Left ventricle myocardium superior (tissue), 1 donor: ENCODE measurements at places on chromosomes 13 and 19.

- no peak for DNase-seq
These were observed 8.8 kb downstream of the ZIC2 start for GRCh38 chr13:99990126-99990977.

- no peak for DNase-seq
These were observed 79.9 kb downstream of the MRPL57 start for GRCh38 chr13:21256351-21256761.

DNA sequence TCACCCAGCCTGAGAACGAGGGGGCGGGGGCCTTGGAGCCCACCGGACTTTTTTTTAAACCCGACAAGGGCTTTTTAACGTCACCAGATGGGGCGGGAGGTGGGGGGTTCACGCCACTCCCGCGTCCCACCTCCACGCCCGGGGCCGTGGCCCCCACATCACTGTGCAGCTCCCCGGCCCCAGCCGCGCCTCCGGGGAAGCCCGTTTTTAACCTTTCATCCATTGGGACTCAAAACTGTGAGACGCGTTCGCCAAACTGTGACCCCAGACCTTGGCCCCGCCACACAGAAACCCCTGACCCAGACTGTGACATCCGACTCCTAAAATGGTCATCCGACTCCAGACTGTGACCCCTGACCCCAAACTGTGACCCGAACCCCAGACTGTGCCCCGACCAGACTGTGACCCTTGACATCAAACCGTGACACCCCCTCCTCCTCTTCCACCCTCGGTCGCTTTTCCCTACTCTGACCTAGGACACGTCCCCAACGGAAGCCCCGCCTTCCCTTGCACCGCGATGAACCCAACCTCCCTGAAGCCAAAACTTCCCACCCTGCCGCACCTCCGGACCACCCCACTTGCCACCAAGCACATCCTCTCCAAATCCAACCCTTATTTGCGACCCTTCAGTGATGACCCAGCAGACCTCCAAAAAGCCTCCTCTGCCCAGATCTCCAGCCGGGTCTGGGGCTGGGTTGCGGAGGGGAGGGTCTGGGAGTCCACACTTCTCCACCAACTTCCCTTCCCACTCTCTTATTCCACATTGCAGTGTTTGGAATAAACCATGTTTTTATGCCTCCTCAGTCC lies 1.5 kb upstream of the GRWD1 start:
- no peak for DNase-seq

- no peak for DNase-seq
These were observed 12.0 kb downstream of the B3GNT3 start for GRCh38 chr19:17806945-17807344.

DNA sequence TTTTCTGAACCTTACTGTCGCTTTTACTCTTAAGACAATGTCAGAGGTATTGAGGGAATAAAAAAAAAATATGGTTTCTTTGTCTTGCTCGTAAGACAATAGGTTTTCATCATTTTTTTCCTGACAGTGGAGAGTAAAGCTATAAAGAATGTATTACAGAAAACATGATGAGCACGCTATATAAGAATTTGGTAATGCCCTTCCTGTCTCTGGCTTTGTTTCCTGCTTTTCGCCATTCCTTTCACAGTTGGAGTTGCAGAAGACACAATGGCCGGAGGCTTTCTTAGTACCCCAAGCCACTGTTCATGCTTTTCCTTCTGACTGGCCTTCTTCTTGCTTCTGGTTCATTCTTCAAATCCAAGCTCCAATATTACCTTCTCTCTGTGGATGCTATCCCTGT lies 101.0 kb upstream of the DACH1 start:
- no peak for DNase-seq

DNA sequence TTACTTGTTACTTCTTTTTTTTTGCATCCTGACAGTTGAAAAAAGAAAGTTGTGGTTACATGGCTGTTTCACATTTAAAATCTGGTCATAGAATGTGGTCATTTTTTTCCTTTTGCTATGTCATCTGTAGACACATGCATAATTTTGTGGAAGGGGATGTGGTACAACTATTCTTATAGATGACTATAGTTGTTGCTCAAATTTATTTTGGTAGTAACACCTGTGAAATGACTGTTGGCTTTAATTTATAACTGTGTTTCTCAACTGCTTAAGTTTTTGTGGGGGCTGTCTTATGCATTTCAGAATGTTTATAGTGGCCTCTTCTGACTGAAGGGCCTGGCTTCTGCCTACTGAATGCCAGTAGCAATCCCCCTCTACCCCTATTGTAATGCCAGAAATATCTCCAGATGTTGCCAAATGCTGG lies 130.5 kb downstream of the PAN3 start:
- DNase-seq = no peak

DNA sequence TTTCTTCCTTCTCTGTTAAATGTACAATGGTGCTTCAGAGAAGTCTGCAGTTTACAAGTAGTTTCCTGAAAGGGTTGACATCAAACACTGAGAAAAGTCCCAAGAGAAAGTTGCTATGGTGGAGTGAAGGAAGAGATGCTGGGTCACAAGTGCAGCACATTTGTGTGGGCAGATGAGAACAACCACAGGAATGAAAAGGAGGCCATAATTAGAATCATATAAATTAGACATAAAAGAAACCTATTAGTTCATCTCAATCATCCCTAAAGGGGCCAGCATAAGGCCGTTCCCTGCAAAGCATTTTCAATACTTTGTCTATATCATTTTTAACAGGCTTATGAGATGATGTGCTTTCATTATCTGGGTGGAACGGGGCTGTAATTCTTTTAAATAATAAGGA lies 359.2 kb downstream of the IRS2 start:
- no peak for DNase-seq

GRCh38 chr13:52969373-52969772 lies 59.2 kb upstream of the OLFM4 start:
- DNase-seq = no peak

DNA sequence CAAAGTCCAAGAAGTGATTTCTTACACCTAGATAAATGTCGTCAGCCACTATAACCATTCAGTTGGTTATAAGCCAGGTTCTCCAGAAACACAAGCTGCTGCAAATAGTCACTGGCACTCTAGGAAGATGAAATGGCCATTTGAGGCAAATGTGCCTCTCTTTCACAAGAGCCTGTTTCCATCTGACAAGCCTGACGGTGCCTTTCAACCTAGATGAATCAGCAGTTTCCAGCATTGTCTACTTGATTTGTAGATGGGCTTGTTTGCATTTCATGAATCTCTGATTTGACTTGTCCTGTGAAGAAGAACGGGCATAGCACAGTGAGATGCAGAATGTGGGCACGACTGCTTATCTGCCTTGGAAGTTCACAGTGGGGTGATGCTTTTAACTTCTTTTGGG lies 327.2 kb downstream of the LMO7 start:
- DNase-seq = no peak

- no peak for DNase-seq
These were observed 399.5 kb downstream of the RFC3 start for GRCh38 chr13:34217343-34218025.

DNA sequence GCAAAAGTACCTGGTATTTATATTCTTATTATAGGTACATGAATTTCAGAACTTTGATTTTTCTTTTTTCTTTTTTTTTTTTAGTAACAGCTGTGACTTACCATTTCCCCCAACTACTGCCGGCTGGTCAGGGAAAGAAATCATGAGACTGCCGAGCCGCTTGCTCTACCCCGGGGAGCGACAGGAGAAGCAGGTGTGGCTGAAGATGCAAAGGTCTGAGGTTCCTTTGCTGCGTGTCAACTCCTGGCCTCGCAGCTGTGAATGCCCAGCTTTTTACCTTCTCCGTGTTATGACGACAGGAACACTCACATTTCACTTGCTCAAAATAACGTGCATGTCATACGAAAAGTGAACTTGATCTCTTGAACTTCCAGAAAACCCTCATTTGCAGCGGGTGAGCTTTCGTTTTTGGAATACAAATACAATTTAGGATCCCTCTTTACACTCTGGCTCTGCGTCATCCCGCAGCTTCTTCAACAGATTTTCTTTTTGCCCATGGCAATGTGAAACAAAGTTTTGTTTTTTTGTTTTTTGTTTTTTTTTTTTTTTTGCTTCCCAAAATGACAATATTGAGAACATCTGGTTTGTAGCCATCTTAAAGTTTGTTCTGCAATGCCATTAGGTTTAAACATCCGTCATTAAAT lies 117.9 kb downstream of the EFNB2 start:
- no peak for DNase-seq

DNA sequence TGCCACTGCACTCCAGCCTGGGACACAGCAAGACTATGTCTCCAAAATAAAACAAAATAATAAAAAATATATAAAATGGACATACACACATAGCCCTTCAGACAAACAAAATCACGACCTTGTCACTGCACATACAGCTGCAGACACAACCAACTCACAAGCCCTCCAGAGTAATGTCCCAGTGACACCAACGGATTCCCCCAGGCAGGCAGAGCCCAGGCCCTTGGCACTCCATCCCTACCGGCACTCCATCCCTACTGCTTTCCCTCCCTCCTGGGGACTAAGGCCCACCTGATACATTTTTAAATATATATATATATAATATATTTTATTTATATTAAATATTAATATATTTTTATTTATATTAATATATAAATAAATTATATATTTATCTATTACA lies 18.5 kb downstream of the ZNF101 start:
- no peak for DNase-seq

DNA sequence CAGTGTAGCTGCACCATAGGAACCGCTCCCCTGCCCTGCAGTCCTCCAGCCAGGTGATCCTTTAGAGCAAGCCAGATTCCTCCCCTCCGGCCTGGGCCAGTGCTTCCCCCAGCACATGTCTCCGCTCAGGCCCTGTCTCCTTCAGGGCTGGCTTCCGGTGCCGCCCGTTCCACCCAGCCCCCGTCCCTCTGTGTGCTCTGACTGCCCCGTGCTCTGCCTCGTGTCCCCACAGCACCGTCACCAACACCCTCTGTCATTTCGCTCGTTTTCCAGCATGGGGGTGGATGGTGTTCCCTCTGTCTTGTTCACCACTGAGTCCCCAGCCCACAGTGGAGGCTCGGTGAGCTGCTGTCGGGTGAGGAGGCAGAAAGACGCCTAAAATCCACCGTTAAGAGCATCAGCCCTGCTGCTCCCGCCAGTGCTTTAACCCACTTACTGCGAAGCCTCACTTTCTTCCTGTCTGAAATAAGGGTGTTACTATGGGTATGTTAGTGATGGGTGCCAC lies 54.5 kb downstream of the TSSK6 start:
- DNase-seq = peak; percentile 74

DNA sequence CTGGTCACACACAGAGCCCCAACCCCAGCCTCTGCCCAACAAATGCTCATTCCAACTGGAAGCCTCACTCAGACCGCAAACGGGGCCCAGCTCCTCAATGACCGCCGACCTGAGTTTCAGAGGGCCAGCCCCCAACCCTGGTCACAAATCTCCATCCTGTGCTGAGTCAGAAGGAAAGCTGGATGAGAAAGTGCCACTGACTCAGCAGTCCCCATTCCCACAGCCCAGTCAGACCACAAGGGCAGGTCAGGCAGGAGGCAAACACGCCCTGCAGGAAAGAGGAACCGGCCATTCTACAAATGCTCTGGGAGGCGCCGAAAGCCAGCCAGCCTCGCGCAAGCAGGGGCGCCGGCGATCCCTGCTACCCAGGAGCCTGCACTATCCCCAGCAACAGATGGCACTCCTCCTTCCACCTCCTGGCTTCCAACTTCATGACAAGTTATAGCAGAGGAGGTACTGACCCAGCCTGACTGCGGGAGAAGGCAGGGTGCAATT lies 14.1 kb upstream of the PRKD2 start:
- DNase-seq = peak; percentile 59

- DNase-seq = no peak
These were observed 89.3 kb downstream of the MIPEP start for GRCh38 chr13:23799945-23800344.

DNA sequence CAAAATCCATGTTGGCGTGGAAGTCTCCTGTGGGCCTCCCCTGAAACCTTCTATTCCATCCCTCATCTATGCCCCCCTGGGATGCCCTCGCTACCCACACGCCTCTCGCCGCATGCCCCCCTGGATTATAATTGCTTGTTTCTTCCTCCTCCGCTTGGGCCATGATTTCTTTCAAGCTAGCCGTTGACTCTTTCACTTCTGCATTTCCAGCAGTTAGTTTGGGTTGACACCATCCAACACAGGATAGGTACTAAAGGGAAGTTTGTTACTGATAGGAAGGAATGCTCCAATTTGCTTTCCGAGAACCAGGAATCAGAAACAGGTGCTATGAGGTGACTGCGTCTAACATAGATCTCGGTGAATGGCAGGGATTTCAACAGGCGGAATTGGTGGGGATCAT lies 7.7 kb upstream of the SLC25A15 start:
- no peak for DNase-seq

- no peak for DNase-seq
These were observed 15.4 kb upstream of the KPTN start for GRCh38 chr19:47499371-47499770.
